Naive thymus-derived CD8-positive, alpha-beta T cell (primary cell): ENCODE measurements at places on chromosomes 4 and X. TPM values are rescaled to one million over a fixed set of nuclear protein-coding genes. Genes with fewer than 3 reads are reported as not detected.

DNA sequence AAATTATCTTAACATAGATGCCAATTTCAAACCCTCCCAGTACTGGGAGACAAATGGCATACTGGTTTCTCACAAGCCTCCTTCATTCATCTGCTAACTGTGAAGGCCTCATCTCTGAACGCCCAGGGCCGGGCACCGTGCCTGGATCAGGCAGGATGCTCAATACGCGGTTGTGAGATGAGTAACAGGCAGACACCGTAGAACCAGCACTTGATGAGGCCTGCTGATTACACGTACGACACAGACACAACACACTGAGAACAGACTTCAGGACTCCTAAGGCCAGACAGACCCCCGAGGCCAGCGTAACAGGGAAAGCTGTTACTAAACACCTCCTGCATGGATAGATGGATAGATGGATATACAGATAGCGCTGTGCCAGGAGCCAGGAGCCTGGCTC, 154.6 kb downstream of the AFAP1 start:
- peaks cover 23% of the 10 kb centered on the region for H3K4me1 ChIP-seq
- no peak for DNase-seq
- H3K27me3 ChIP-seq, result no peaks in the 10 kb centered on the region
- no peak overlapping the region for H3K27ac ChIP-seq
- no peak overlapping the region for H3K4me3 ChIP-seq

DNA sequence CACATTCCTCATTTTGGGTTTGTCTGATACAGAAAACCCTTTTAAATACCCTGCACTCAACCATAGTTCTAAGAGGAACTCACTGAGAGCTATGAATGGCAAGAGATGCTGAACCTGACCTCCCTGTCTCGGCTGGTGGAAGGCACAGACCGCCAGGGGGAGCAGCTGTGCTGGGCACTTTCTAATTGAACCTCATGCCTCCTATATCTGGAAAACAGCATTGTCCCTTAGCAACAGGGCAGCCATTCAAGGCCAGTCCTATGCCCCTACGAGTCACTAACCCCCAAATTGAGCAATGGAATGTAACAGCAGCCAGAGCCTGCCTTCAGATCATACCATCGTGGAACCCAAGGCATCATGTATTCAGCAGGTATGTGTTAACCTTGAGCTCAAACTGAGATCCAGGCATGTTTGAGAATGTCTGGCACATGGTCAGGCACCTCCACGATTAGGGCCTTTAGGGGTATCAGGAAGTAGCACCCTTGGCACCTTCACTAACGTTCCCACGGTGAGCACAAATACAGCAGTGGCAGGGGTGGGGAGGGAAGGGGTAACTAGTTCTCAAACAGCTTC, 5.1 kb downstream of the USP27X start:
- no peaks in the 10 kb centered on the region for H3K36me3 ChIP-seq
- peak overlapping the region; percentile 47 for H3K27ac ChIP-seq
- DNase-seq, result peak; percentile 63
- no peaks in the 10 kb centered on the region for H3K27me3 ChIP-seq
- H3K4me3 ChIP-seq, result no peak overlapping the region
- peaks cover 33% of the 10 kb centered on the region for H3K4me1 ChIP-seq

DNA sequence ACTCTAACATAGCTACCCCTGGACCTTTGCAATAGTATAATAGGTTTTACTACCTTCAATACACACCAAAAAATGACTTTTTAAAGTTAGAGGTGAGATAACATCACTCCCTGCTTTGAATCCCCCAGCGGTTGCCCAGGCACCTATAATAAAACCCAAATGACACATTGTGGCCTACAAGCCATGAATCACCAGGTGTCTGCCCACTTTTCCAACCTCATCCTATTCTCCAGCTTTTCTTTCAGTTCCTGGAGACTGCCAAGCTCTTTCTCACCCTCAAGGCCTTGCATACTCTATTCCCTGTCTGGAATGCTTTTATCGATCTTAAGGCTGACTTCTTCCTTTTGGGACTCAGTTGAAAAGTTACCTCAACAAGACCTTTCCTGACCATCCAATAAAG, 16.4 kb upstream of the PRSS48 start:
- peaks cover 15% of the 10 kb centered on the region for H3K27me3 ChIP-seq
- no peaks in the 10 kb centered on the region for H3K36me3 ChIP-seq
- no peak overlapping the region for H3K27ac ChIP-seq

- no peak overlapping the region for H3K4me3 ChIP-seq
- H3K27me3 ChIP-seq, result no peaks in the 10 kb centered on the region
- no peak overlapping the region for H3K27ac ChIP-seq
Measured at GRCh38 chr4:88107406-88108107, 50.9 kb downstream of the ABCG2 start.

DNA sequence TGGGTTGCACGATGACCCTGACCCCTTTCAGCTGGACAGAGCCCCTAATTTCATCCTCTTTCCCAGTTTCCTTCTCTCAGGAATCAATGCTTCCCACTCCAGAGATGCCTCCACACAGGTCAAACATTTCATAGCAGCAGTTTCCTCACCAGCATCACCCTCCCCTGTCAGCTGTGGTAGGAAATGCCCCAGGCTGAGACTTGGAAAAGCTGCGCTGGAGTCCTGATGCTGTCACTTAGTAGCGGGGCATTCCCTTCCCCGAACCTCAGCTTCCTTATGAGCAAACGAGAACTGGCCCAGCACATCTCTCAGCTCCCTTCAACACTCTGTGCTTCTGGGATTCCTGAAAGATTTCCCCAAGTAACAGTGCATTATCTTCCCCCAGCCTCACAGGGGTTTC, 2.7 kb downstream of the GJB1 start:
- H3K27ac ChIP-seq, result no peak overlapping the region
- peaks cover 2% of the 10 kb centered on the region for H3K4me1 ChIP-seq
- H3K27me3 ChIP-seq, result no peaks in the 10 kb centered on the region
- no peak for DNase-seq
- no peaks in the 10 kb centered on the region for H3K36me3 ChIP-seq

DNA sequence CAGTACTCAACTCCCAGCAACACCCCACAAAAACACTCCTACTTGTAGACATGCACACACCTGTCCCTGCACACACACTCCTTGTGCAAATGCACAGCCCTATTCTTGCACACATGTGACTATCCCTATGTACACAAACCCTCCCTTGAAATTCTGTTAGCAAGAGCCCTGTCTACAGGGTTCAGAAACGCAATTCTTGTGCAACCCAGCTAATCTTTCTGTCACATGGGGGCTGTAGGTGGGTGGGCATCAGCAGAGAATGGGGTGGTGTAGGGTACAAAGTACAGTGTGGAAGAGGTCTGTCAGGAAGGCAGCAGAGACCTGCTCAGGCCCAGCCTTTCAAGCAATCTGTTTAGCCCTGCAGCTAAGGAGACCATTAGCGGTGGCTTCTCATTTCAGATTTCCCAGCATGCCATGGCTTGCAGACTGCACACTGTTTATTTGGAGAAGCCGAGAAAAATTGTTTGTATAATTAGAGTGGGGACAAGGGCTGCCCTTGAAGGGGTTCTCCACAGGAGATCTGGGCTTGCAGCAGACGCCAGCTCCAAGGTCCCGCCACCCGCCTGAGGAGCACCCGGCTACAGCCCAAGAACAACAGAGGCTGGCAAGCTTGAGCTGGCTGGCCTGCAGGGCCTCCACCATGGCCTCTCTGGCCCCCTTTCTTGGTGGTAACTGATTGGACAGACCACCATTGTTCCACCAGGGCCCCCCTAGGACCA, 144.0 kb upstream of the PJA1 start:
- DNase-seq, result no peak
- H3K4me3 ChIP-seq, result no peak overlapping the region
- H3K4me1 ChIP-seq, result no peaks in the 10 kb centered on the region
- H3K27me3 ChIP-seq, result peaks cover 5% of the 10 kb centered on the region

DNA sequence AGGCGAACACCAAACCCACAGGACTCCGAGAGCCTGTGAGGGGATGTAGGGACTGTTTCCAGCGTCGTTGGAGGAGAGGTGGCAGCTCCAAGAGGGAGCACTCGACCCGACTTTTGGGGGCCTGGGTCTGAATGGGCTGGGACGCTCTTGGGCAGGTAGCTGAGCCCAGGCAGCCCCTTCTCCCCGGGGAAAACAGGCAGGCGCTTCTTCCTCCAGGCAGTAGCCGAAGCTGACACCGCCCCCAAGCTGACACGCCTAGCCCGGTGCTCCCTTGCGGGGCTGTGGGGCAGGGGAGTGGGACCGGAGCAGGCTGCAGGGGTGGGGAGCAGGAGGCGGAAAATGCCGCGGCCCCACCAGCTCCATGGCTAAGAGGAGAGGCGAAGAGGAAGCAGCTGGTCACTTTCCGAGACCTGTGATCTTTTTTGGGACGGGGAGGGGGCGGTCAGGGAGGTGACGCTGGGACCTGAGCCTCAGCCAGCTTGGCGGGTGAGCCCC, 4.2 kb downstream of the NKX1-1 start:
- no peak overlapping the region for H3K27ac ChIP-seq
- no peak for DNase-seq
- H3K4me3 ChIP-seq, result no peak overlapping the region

The CCSER1 gene
- total RNA-seq, result 0.19 TPM
